Right atrium auricular region (tissue), 2 donors: ENCODE measurements at places on chromosomes 4 and X.

DNA sequence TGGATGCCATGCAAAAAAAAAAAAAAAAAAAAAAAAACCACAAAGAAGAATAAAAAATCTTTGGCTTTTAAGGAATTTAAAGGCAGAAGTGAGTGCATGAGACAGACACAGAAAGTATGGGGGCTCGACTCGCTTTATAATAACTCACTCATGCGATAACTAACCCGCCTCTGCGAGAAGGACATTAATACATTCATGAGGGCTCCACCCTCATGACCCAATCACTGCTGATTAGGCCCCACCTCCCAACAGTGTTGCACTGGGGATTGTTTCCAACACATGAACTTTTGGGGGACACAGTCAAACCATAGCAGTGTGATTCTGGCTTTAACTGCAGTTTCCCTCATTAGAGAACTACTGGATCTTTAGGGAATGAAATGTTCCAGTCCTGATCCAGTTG lies 78.1 kb downstream of the QDPR start:
- DNase-seq, result no peak

- no peak for DNase-seq
Measured at GRCh38 chrX:136779346-136779781, 1.4 kb downstream of the ARHGEF6 start.

GRCh38 chr4:21664355-21664754 lies 284.2 kb downstream of the KCNIP4 start:
- DNase-seq, result no peak

DNA sequence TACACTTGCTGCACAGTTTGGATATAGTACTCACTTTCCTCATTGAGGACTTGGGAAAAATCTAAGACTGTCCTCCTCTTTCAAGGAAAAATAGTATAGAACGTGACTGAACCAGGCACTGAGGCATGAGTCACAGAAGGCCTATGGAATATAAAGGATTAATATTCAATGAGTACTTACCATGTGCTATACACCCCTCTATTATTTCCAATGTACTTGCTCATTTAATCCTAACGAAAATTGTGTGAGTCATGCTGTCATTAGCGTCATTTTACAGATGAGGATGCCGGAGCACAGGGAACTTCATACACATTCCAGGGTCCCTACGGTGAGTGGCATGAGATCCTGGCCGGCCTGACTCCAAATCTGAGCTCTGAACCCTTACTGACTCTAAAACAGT lies 2136.2 kb upstream of the TENM3 start:
- DNase-seq, result no peak

GRCh38 chrX:81708487-81708886 lies 506.6 kb downstream of the SH3BGRL start:
- no peak for DNase-seq
